Stimulated activated CD4-positive, alpha-beta T cell treated with anti-CD3 and anti-CD28 coated beads, Interleukin-2, amount 100 ng/mL, for 4 hours (primary cell): ENCODE measurements at places on chromosomes 16 and 17.

- DNase-seq = no peak
These were observed 6.4 kb downstream of the CUEDC1 start for GRCh38 chr17:57948555-57949420.

DNA sequence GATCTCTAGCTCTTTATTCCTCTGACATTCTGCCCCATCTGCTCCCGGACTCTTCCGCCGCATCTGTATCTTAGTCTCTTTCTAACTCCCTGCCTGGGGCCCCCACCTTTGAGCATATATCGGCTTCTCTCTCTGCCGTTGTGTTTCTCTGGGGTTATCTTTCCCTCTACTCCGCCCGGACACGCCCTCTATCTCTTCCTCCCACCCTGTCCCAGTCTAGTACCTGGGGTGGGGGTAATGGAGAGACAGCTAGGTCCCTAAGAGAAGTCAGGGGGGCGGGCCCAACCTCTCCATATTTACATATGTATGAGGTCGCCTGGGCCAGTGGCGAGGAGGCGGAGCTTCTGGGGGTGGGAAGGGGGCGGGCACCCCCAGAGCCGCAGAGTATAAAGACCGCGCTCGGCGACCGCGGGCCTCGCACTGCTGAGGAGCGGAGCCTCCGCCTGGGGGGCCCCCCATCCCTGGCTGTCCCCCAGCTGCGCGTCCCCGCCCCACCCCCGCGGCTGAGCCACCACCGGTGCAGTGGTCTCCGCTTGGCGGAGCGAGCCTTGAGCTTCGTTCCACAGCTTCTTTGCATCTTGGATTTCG lies at the start of gene ATP1B2:
TSS of gene ATP1B2 (plus strand) at position 418 of the 588 bp plus-strand sequence. CDS start 593 bp downstream, outside the sequence.
- DNase-seq = peak; percentile 66

- DNase-seq = no peak
These were observed 76.6 kb upstream of the TNRC6A start for GRCh38 chr16:24652803-24653202.

DNA sequence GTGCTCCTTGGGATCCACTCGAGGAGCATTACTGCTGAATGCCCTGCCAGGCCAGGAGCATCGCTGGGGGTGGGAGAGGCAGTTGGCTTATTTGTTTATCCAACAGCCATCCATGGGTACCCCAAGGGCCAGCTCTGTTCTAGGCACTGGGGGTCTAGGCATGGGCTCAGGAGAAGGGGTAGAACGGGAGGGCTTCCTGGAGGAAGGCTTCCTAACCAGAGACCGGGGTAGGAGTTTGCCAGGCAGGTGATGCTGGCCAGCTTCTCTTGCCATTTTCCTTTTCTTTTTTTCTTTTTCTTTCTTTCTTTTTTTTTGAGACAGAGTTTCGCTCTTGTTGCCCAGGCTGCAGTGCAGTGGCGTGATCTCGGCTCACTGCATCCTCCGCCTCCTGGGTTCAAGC lies 241.0 kb downstream of the SEC14L1 start:
- no peak for DNase-seq

DNA sequence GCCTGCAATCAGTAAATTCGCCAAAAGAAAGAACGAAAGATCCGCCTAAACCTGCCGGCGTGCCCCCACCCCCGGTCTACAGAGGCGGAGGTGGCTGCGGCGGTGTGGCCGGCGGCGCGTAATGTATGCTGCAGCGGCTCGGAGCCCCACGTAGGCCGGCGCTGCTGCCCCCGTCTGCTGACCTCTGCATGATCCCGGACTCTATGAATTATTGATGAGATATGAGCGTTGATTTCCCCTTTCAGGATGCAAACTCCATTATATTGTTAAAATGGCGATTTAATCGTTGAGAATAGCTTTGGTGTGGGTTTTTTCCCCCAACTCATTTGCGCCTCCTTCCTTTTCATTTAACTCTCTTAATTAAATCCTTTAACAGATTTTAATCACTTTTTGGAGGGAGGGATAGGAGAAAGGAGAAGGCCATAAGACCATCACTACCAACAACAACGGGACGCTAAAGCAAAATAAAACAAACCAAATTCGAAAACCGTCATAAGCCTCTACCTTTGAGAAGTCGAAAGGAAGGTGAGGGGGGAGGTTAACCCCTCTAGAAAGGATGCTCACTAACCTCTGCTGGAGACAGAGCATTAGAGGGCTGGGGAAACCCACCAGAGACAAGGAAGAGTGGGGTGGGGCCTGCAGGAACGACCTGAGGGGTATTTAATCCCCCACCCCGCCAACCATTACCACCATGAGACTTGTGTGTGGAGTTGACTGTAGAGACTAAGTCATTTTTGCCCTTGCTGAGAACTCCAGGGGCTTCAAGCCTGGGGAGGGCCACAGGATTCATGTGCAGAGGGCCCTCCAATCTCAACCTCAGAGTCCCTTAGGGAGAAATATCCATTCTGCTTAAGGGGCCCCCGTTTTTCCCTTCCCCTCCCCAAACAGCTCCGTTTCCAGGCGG lies 3.4 kb downstream of the HOXB3 start:
- no peak for DNase-seq

DNA sequence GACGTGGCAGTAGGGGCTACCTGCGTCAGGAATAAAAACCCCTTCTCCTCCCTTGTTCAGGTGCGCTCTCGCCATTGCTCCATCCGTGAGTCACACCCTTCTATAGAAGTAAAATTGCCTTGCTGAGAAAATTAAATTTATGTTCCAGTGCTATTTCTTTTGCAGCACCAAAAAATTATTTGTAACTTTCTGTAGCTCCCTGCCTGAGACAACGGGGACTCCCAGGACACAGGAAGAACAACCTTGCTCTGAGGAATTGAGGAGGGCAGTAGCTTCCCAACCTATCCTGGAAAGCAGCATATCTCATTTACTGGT lies 85.4 kb downstream of the EMP2 start:
- DNase-seq = no peak

DNA sequence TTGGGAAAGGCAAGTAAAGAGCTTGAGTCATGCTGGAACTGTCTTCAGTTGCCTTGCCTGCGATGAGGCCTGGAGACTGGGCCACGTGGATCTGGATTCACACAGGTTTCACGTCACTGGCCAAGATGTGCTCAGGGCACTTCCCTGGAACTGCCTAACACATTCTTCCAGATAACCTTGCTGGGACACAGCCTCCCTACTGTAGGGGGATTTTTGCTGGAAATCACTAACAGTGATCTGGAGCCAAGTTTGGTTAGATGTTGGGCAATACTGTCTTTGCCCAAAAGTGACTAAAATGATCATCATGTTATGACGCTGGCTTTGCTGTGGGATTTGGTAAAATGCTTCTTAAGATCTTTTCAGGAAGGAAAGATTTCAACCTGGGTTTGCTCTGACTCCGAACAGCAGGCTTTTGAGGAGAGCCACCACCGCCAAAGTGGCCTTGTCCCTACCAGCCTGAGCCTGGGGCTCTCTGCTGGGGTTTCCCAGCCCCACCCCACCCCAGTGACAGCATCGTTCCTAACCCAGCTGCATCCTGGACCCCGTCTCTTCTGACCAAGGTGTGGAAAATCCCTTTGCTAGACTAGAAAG lies 14.7 kb downstream of the C1QTNF1 start:
- DNase-seq = no peak

GRCh38 chr17:46859996-46860395 lies 8.6 kb downstream of the WNT9B start:
- DNase-seq = no peak

- no peak for DNase-seq
These were observed 1.2 kb downstream of the CYB5D1 start for GRCh38 chr17:7859028-7859427.

GRCh38 chr16:6861815-6862477 lies 470.7 kb upstream of the RBFOX1 start:
- DNase-seq = no peak

GRCh38 chr17:4789701-4789950 lies 862 bp downstream of the GLTPD2 start:
- DNase-seq = no peak

DNA sequence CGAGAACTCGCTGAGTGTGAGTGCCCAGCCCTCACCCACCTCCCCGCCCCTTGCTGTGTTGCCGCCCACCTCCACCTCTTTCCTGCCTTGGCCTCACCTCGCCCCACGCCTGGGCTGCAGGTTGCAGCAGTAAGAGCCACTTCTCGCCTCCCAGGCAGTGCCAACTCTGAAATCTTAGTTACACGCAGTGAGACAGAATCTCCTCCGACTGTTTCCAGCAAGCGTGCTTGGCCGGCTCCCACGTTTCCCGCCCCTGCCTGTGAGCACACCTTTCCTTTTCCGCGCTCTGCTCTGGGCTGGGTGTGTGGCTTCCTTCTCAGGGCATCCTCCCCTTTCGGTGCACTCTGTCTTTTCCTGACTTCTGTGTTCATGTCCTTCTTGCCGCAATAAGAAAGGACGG lies 5.7 kb downstream of the ENGASE start:
- no peak for DNase-seq

GRCh38 chr16:14043793-14044192 lies 27.3 kb upstream of the MRTFB start:
- no peak for DNase-seq

DNA sequence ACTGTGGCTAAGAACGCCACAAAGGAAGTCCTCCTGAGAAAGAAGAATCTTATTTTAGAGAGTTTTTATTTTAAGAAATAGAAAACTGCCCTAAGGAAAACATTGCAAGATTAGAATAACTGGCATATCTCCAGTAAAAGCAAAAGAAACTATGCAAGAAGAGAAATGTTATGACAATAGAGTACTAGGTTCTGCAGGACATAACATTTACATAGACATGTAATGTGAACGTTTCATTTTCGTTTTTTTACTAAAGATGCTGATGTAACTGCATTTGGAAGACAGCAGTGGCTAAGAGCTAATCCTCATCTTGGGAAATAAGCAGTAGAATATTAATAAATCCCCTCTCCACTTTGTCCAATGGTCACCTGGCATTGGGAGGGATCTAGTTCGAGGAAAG lies 7.8 kb upstream of the ASGR2 start:
- no peak for DNase-seq

DNA sequence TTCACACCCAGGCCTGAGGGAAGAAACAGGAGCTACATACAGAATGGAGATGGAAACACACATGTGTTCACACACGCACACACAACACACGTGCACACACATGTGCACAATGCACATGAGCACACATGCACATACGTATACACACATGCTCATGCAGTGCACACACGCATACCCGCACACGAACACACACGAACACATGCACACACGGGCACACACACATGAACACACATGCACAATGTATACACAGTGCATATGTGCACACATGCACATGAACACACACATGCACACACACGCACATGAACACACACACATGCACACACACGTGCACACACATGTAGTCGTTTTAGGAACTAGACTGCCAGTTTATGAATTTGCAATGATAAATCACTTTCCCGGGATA lies 49.3 kb upstream of the CDR2 start:
- no peak for DNase-seq

DNA sequence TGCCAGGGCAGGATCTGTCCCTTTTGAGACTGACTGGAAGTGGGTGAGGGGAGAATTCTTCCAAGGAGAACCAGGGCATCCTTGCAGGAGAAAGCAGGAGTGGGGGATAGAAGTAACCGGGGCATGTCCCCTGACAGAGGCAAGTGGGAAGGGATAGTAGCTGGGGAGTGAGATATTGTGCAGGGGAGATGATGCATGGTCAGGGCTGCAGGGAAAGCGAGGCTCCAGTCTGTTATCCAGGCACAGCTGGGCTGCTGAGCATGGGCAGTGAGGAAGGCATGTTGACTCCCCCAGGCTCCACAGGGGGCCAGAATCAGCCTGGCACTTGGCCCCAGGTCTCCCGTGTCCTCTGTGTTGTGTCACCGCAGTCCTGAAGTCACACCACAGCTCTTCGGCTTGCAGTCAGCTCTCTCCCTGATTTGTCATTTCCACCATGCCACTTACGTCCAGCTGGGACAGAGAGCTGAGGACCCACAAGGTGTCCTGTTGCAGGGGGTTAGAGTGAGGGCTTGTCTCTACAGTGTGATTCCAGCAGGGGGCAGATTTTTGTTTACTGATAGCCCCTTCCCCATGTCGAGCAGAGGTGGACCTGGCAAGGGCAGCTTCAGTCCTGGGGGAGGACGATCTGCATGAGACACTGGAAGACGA lies 40.9 kb downstream of the B9D1 start:
- no peak for DNase-seq

DNA sequence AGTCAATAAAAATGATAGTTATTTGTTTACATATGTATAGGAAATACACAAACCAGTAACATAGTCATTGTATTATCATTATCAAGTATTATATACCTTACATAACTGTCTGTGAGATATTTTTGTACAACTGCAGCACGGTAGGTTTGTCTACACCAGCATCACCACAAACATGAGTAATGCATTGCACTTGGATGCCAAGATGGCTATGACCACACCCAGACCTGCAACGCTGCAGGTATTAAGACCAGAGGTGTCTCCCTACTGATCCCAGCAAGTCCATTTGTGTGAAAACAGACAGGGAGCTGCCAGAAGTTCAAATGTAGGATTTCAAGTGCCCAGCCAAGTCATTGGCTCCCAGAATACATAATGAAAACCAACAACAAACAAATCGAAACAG lies 34.2 kb upstream of the NOS2 start:
- no peak for DNase-seq

GRCh38 chr17:79615926-79616325 lies 5.1 kb upstream of the RBFOX3 start:
- DNase-seq = no peak

DNA sequence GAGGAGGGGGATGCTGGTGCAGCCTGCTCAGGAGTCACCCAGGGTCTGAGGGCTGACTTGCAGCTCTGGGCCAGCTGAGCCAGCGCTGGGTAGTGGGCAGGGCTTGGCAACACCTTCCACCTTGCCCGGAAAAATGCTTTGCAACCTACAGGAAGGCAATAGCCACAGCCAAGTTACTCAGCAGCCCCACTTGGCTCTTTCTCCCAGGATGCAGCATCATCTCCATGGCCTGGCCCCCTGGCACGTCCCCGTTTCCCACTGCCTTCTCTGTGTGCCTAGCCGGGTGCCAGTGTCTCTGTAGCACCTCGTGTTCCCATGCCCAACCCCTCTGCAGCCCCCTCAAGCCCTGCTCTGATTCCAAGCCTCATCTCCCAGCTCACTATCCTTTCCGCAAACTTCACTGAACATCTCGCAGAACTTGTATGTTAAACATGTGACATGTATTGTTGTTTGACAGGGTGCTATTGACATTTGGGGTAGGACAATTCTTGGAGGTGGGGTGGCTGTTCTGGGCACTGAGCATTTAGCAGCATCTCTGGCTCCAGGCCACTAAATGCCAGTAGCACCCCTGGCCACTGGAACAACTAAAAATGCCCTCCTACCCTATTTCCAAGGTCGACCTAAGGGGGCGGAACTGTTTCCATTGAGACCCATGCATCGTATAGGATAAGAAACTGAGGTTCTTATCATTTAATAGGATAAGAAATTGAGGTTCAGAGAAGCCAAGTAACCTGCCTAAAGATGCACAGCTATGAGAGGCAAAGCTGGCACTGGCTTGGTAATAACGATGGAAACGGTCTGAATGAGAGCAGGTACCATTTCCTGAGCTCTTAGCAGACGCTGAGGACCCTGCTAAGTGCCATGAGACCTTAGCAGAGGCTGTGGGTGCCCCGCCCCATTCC lies 12.2 kb downstream of the DEXI start:
- no peak for DNase-seq
